ENCODE measurements at places on chromosomes 7 and 10. TPM values are rescaled to one million over a fixed set of nuclear protein-coding genes. Genes with fewer than 3 reads are reported as not detected.

The SLC37A3 gene
- total RNA-seq = 84.5 TPM

The SLC39A12 gene
- total RNA-seq = not detected

The SPRN gene
- 2.0 TPM for total RNA-seq

The CYP3A7 gene
- total RNA-seq = not detected

The CD36 gene
- 1.7 TPM for total RNA-seq

The HTR7 gene
- total RNA-seq = 13.3 TPM

The CALML3 gene
- total RNA-seq = not detected

The UPK3B gene
- 6.5 TPM for total RNA-seq

The CELF2 gene
- 47.4 TPM for total RNA-seq

The SEC31B gene
- total RNA-seq = 22.3 TPM

The TSPAN12 gene
- total RNA-seq = 6.0 TPM

The HSPA12A gene
- total RNA-seq = 75.0 TPM

GRCh38 chr7:82044497-82045080 is 274.7 kb upstream of the HGF start:
- no peak for DNase-seq

- DNase-seq = no peak
These were observed 64.3 kb downstream of the RGS10 start for GRCh38 chr10:119478111-119478802.

- no peak for DNase-seq
These were observed 54.1 kb downstream of the DYNC2I1 start for GRCh38 chr7:158910254-158911053.

- DNase-seq = peak; percentile 44
These were observed 64.9 kb upstream of the PPIF start for GRCh38 chr10:79282388-79282787.

GRCh38 chr7:73879977-73880681 is 19.2 kb downstream of the TMEM270 start:
- no peak for DNase-seq

DNA sequence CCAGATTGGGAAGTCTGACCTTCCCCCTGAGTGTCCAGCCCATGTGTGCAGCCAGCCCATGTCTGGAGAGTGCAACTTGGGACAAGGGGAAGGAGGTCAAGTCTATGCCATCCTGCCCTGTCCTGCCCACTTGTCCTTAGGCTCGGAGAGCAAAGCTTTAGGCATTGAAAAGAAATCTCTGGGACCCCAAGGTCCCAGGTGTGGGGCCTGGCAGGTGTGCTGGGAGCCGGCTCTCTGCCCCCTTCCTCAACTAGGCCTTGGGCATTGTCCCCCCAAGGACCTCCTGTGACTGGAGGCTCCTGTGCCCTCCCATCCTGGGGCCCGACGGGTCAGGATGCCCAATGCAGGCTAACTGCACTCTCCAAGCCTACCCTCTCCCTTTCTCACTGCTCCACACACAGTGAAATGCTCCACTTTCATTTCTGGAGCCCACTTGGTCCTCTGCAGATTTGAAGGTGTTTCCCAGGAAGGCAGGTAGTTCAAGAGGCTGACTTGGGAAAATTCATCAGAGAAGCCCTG is 124.7 kb downstream of the PTPN20 start:
- DNase-seq = no peak

GRCh38 chr7:78563191-78563590 is 764.6 kb downstream of the PHTF2 start:
- no peak for DNase-seq

- DNase-seq = no peak
These were observed 171.3 kb upstream of the ITGB1 start for GRCh38 chr10:33129141-33129995.

DNA sequence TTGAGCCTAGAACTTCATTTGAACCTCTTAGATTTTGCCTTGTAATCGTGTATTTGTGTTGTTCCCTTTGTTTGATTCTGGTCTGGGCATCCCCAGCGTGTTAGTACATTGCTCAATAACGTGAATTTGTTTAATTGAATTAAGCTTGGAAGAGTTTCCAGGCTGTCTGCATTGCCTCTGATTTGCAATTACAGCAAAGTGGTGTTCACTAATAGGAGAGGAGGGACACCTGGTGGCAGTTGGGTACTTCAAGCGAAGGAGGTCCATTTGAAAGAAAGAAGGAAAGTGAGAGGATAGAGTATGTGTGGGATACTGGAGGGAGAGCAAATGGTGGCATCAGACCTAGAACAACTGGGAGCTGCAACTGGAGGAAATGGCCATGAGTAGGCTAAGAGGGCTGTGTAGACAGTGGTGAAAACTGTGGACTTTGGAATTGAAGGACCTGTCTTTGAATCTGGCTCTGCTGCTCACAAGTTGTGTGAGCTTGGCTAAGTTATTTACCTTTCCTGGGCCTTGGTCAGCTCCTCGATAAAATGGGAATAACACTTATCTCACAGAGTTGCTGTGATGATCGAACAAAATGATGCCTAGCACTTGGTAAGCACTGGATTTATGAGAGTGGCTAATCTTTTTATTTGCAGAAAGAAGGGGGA is 15.1 kb downstream of the LSMEM1 start:
- DNase-seq = no peak

GRCh38 chr7:1640376-1641172 is 29.5 kb upstream of the ELFN1 start:
- no peak for DNase-seq

GRCh38 chr7:101093906-101094305 is 8.6 kb downstream of the TRIM56 start:
- DNase-seq = no peak

- DNase-seq = no peak
These were observed 24.1 kb downstream of the UBE2D1 start for GRCh38 chr10:58358947-58359346.

DNA sequence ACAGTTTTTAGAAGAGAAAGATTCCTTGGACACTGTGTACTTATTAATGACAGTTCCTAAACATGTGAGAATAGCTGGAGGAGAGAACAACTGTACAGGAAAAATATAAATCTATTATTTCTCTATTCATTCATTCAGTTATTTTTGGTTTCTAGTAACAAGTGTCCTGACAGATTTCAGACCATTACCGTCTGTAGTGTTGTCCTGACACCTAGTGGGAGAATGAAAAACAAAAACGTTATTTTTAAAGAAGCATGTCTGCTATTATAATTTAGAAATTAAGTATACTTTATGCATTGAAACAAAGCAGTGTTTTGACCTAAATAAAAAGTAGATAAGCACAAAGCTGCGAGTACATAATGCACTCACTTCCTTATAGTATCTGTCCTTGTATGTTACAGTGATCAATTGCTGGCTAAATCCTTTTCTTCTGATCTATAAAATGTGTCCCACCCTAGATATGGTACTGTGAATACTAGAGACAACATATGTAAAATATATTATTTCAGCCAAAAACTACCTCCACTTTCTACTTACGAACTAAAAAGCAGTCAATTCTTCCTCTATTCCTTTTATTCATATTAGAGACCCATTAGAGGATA is 575.6 kb downstream of the ARL4A start:
- DNase-seq = no peak

DNA sequence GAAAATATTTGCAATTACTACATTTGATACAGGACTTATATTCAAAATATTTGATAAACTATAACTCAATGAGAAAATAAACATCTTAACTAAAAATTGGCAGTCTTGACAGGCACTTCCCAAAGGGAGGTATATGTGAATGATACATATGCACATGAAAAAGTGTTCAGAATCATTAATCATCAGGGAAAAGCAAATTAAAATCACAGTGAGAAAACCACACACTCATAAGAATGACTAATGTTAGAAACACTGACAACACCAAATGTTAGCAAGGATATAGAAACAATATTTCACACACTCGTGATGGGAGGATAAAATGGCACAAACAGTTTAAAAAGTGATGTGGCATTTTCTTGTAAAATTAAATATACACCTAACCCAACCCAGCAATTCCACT is 4.1 kb upstream of the VPS26A start:
- no peak for DNase-seq

- no peak for DNase-seq
These were observed 34.6 kb upstream of the CDH23 start for GRCh38 chr10:71362141-71362540.

- no peak for DNase-seq
These were observed 350.9 kb downstream of the ANKRD30A start for GRCh38 chr10:37476285-37476684.

DNA sequence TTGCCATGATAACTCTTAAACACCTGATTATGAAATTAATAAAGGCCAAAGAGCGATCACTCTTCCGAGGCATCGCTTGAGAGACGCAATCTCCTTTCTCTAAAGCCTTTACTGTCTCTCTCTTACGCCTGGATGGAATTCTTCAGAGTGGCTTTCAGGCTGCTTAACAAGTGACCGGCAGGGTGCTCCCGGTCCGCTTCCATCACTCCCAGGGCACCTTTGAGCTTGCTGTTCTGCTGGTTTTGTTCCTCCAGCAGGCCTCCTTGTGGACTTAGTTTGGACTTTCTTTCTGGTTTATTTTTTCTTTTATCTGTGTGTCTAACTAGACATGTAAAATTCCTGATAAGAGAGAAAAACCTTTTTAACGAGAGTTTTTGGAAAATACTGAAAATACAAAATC is 60.9 kb downstream of the MRPL32 start:
- DNase-seq = no peak

- DNase-seq = no peak
These were observed 96.3 kb downstream of the RNF216 start for GRCh38 chr7:5685205-5685604.

DNA sequence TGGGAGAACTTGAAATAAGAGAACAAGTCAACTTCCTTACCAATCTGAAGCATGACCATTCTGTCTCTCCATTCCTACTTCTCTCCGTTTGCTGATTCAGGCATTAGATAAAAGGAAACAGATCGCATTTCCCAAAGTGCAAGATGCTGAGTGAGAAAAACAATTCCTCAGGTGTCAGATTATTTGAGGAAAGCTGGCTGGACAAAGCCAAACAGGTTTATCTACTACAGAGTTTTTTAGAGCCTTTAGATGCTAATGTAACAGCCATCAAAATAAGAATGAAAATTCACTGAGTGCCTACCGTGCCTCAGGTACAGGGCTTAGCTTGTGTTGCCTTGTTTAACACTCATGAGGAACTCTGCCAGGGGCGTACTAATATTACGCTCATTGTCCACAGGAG is 135.9 kb upstream of the MBL2 start:
- DNase-seq = no peak

- no peak for DNase-seq
These were observed 77.0 kb downstream of the PFKFB3 start for GRCh38 chr10:6279540-6280267.

Data from glutamatergic neuron (in vitro differentiated cells).